ENCODE measurements at places on chromosomes 3 and 15.

GRCh38 chr3:12655701-12656100 lies 8.2 kb downstream of the RAF1 start:
- no peak for DNase-seq

GRCh38 chr15:62870216-62870615 lies 172.3 kb upstream of the TPM1 start:
- DNase-seq = no peak

GRCh38 chr3:129441215-129441614 lies 1.2 kb downstream of the IFT122 start:
- DNase-seq = no peak

DNA sequence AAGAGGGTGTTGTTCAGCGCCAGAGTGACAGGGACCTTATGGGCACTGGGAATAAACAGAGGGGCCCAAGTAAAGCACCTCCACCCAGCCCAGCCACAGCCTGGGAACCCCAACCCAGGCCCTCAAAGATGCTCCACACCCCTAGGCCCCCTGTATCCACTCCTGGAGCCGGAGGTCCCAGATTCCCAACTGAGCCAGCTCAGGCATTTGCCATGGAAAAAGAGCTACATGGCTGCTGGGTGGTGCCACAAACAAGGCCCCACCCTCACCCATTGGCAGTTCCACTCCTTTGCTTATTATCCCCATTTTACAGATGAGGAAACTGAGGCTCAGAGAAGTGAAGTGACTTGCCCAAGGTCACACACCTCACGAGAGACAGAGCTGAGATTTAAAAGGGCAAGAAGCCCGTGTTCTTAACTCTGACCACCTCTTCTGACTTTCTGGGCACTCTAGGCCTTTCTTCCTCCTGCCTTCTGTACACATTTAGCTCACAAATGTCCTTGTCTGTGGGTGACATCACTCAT lies 16.9 kb downstream of the ANPEP start:
- DNase-seq = no peak

- no peak for DNase-seq
Observed at GRCh38 chr3:9474482-9474881, 77.1 kb downstream of the SETD5 start.

GRCh38 chr3:145671121-145671520 lies 489.9 kb downstream of the PLOD2 start:
- DNase-seq = no peak

- no peak for DNase-seq
Observed at GRCh38 chr3:113228498-113229286, 17.3 kb downstream of the BOC start.

- no peak for DNase-seq
Observed at GRCh38 chr3:171860830-171861535, 17.8 kb downstream of the TMEM212 start.

GRCh38 chr15:25134546-25134945 lies 179.8 kb downstream of the SNRPN start:
- DNase-seq = no peak

DNA sequence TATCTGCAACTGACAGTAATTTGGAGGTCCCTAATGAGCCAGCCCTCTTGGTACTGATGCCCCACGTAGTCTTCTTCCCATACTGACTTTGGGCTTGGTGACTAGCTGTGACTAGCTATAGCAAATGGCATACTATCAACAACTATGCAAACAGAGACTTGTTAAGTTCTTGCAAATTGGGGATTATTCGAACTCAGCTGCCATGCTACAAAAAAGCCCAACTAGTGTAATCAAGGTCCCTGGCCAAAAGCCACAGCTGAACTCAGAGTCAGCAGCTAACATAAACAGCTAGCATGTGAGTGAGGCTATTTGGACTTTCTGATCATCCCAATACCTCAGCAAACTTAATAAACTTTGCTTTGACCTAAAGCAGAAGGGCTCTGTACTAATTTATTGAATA lies 121.2 kb upstream of the PLXND1 start:
- DNase-seq = no peak

GRCh38 chr3:161409069-161409468 lies 37.8 kb upstream of the SPTSSB start:
- DNase-seq = peak; percentile 3

DNA sequence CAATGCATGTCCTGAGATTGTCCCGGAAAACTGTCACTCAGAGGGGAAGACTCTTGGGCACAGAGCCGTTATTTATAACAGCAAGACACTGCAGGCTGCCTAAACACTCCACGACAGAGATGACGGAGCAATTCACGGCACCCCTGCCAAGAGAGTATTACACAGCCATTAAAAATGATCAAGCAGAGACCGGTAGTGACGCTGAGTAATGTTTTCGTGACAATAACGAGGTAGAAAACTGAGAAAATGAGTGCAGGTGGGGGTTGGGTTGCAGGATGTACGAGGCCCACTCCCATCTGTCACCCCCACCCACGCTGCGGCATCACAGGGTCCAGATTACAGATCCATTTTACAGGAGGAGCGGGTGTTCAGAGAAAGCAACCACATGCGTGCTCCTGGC lies 58.9 kb upstream of the LINGO1 start:
- no peak for DNase-seq

DNA sequence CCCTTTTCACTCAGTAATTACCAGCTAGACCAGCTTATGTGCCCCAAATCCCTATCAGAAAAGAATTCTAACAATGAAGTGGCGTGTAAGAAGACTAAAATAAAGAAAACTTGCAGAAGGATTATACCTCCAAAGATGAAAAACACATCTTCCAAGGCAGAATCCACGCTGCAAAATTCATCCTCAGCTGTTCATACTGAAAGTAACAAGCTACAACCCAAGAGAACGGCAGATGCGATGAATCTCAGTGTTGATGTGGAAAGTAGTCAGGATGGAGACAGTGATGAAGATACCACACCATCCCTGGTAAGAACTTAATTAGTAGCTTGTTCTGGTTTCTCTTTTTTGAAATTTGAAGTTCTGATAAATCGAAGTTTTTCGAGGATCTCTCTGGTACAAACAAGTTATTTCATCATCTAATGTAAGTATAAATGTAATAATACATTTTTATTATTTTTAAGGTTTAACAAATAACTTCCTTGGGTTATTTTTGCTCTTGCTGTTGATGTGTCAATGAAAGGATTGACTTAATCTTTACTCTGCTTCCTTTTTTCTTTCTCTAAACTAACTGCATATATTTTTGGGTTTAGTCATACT lies 1.4 kb downstream of the WDR76 start:
- no peak for DNase-seq

DNA sequence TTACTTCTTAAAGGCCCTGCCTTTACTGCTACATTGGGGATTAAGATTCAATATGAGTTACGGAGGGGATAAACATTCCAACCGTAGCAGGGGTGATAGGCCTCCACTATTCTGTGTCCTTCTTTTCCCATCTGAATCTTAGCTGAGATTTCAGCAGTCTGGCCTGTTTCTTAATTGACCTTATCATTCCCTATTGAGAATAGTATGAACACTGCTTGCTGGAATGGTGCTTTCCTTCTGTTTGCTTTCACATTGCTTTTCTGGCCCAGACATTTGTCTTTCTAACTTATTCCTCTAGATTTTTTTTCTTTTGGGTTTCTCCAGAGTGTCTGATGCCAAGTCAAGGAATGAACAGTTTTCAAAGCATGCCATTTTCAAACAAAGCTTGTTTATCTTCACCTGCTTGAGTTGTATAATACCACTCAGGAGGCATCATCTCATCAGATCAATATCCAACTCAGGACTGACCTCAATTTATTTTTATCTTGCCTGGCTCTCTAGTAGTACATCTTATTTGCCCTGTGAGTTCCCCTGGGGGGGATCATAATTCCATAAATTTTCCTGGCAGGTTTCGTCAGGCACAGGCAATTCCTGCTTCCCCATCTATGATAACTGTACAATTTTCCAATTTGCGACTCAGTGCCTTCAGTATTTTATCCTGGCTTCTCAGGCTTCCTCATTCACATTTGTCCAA lies 161.1 kb upstream of the STT3B start:
- no peak for DNase-seq

GRCh38 chr15:78605680-78606079 lies 15.1 kb downstream of the CHRNA3 start:
- DNase-seq = no peak

GRCh38 chr3:101836652-101837598 lies 12.4 kb upstream of the NFKBIZ start:
- DNase-seq = no peak

DNA sequence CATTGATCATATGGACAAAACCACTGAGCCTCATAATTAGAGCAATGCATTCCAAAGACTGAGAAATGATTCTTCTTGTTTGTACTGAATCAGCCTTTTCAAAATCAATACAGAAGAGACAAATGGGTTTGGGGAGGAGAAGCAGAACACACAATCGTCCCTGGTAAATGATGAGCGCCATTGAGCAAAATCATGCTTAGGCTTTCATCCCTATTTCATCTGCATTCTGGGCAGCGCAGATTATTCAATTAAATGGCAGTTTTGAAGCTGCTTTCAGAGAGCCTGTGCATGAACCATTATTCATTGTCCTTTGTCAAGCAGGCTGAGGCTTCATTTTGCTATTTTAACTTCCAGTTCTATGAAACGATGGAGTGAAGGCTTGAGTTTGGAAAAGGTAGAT lies 371.9 kb downstream of the CACNA2D3 start:
- DNase-seq = no peak

- DNase-seq = no peak
Observed at GRCh38 chr15:91885054-91885453, 31.5 kb downstream of the SLCO3A1 start.

DNA sequence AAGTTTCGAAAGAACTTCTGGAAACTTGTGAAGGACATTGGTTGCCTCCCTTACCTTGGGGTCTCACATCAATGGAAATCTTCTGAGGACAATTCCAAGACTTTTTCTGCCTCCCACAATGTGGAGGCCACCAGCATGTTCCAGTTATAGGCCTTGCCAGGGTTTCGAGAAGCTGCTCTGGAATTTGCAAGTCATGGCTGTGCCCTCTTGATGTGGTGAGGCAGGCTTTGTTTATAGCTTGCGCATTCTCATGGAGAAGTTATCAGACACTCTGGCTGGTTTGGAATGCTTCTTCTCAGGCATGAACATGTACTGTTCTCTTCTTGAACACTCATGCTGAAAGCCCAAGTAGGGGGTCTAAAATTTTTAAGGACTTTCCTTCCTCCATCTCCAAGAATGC lies 4.1 kb downstream of the CXCR6 start:
- DNase-seq = no peak

DNA sequence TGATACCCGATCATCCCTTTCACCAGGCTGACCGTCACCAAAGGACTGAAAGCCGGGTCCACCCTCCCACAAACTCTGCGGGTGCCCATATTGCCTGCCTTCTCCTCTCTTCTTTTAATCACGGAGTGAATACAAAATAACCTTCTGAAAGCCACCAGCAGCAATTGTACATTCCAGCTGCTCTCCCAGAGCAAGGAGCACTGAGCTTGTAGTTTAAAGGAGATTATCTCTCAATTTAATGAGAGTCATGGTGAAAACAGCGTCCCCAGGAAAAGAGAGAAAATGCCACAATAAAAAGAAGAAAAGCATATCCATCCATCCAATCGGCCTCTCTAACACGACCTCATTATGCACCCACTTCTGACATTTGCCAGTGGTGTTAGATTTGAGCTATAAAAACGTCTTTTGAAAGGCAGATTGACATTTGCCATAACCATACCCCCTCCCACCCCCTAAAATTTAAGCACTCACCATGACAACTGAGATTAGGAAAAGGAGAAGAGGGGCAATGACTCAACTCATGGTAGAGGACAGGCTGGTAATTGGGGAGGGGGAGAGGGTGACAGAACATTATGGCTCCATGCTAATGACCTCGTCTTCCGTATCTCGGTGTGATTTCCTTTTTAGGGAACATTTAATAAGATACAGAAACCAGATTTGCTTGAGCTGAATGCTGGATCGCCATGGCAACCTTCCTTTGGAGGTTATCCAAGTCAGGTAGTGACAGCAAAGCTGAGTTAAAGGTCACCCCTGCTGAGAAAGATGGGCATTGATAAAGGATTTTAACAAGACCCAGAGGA lies 106.2 kb downstream of the ST8SIA2 start:
- DNase-seq = no peak

DNA sequence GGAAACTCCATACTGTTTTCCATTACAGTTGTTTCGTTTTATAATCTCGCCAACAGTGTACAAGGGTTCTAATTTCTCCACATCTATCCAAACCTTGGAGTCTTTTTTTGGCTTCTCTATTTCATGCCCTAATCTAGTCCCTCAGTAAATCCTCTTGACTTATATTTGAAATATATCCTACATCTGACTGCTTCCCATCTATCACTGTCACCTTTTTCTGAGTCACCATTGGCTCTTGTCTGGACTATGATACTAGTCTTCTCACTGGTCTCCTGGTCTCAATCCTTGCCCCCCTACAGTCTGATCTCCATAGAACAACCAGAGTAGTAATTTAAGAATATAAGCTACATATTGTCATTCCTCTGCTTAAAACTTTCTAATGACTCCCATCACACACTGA lies 80.0 kb downstream of the ITPR1 start:
- DNase-seq = no peak

GRCh38 chr3:22122567-22122966 lies 371.6 kb upstream of the ZNF385D start:
- no peak for DNase-seq

- peak; percentile 77 for DNase-seq
Observed at GRCh38 chr3:46078712-46079400, 51.6 kb upstream of the XCR1 start.

DNA sequence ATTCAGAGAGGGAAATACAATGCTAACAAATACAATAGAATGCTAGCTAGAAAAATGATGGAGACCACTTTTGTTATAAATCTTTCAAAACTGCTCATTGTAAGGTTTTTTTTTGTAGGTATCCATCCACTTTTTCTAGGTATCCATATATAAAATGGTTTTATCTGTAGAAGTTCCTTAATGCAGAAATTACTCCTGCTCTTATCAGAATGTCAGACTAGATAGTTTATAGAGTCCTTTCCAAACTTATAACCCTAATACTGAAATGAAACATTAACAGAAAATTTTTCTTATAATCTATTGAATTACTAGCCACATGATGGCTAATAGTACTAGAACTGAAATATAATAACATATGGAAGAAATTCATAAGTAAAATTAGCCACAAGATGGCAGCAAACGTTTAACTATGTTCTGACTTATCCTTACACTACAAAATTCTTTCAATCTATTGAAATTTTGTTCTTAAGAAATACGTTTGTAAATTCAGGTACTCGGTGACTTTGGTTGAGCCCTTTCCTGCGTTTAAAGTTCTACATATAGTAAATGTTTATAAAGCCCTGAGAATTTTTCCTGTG lies 58.5 kb downstream of the ECT2 start:
- DNase-seq = no peak

- DNase-seq = no peak
Observed at GRCh38 chr3:140067487-140067886, 132.5 kb downstream of the CLSTN2 start.

- no peak for DNase-seq
Observed at GRCh38 chr15:29937956-29938355, 115.7 kb upstream of the TJP1 start.

- no peak for DNase-seq
Observed at GRCh38 chr3:67015702-67016484, 17.8 kb downstream of the KBTBD8 start.

Measured in activated naive CD4-positive, alpha-beta T cell (primary cell).